Type B pancreatic cell (in vitro differentiated cells): ENCODE measurements at places on chromosomes 3 and 15.

GRCh38 chr3:147846293-147846692 lies 437.1 kb downstream of the ZIC1 start:
- no peak for DNase-seq

GRCh38 chr3:72797773-72798543 lies 50.3 kb downstream of the SHQ1 start:
- no peak for DNase-seq

- peak; percentile 47 for DNase-seq
Observed at GRCh38 chr3:126543457-126544061, 15.2 kb downstream of the C3orf22 start.

GRCh38 chr3:193922034-193922774 lies 213.7 kb upstream of the HES1 start:
- no peak for DNase-seq

GRCh38 chr3:167450675-167451074 lies 23.2 kb downstream of the SERPINI2 start:
- DNase-seq: no peak

GRCh38 chr3:8458711-8459110 lies 42.9 kb upstream of the LMCD1 start:
- DNase-seq: no peak

DNA sequence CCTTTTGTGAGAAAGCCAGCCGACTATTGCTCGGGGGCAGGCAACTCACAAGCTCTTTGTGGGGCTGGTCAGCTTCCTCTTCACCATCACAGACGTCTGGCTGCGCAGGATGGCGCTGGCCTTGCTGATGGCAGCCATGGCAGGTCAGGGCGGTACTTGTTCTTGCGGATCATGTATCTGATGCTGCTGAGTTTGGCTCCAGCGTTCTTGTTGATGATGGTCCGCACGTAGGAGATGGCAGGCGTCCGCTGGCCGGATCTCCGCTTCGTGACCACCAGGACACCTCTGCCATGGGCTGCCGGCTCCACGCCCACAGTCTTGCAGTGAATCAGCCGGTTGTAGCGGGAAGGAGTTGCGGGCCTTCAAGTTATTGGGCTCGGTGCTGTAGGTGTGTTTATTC lies 67.9 kb upstream of the SLC7A14 start:
- DNase-seq: no peak

DNA sequence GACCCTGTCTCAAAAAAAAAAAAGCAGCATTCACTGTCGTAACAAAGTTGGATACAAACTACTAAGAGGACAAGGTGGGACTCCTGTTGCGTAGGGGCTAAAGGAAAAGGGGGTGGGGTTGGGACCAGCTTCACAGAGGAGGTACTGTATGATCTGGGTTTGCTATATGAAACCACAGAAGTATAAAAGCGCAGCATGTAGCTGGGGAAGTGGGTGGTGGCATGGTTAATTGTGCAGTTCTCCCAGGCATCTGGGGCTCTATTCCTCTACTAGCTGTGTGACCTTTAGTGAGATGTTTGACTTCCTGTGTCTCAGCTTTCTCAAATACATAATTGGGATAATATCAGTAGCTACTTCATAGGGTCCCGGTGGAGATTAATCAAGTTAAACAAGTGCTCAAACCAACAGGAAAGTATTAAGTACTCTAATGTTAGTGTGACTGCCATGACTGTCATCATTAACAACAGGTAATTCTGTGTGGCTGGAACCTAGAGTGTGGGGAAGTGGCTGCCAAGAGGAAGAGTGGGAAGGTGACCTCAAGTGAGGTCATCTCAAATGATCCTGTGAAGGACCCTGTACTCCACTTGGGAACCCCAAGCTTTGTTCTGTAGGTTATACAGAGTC lies 11.5 kb downstream of the PARP16 start:
- DNase-seq: no peak

- DNase-seq: no peak
Observed at GRCh38 chr15:73781038-73781925, 28.1 kb upstream of the INSYN1 start.

- DNase-seq: no peak
Observed at GRCh38 chr3:27340534-27340933, 28.6 kb downstream of the NEK10 start.

DNA sequence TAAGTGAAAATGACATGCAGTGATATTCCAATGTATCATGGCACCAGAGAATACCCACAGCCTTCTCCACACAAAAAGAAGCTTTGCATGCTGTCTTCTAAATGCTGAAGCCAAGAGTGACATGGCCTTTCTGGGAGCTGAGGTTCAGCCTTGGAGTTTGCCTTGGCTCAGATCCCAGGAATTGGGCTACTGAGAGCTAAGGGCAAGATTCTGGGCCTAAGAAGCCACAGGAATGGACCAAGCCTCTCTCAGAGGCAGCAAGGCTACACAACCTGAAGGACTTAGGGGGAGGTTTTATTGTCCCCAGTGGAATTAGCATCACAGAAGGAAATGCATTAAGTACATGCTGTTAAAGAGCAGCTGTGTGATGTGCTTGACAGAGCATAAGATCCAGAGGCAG lies 1078.5 kb downstream of the TUSC7 start:
- DNase-seq: no peak

DNA sequence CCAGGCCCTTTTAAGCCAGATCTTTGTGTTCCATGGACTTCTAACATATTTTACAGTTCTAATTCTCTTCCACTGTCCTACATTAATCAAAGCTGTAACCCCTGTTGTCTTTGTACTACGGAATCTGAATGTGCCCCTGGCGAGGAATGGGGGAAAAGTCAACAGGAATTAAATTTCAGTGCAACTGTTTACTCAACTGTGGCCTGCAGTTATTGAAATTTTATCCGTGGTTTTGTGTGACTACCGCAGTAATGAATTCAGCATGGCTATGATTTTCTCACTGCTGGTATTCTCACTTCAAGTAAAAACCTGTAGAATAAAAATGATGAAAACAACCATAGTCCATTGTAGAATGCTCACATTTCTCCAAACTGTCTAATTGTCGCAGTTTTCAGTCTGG lies 388.0 kb downstream of the FOXP1 start:
- DNase-seq: no peak

DNA sequence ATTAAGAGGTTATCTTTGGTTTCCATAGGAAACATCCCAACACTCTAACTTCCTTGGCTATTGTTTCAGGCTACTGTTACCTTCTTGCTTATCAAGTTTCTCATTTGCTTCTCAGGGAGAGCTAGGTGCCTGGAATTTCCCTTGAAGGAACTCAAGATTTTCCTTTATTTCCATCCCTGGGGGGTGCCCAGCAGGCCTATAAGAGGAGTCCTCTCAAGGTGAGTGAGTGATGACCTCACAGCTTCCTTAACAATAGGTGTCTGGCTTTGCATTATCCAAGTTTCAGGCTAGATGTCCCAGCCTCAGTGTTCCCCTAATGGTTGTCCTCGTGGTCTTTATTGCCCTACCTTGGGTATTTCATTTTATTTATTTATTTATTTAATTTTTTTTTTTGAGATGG lies 12.1 kb upstream of the CTSH start:
- no peak for DNase-seq

DNA sequence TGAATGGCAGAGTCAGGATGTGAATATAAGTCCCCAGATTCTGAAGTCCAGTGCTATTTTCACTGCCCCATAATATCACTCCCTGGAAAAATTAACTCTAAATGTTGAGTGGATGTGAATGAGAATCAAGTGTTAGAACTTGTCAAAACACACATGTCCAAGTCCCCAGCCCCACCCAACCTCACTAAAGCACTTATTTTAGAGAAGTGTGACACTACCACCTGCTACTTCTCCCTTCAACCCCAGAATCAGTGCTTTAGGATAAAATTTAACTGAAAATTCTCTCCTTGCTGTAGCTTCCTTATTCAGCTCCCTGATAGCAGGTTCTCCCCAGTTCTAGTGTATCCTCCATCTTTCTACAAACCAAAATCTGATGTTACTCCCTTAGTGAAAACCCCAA lies 35.8 kb downstream of the HERC1 start:
- DNase-seq: no peak

DNA sequence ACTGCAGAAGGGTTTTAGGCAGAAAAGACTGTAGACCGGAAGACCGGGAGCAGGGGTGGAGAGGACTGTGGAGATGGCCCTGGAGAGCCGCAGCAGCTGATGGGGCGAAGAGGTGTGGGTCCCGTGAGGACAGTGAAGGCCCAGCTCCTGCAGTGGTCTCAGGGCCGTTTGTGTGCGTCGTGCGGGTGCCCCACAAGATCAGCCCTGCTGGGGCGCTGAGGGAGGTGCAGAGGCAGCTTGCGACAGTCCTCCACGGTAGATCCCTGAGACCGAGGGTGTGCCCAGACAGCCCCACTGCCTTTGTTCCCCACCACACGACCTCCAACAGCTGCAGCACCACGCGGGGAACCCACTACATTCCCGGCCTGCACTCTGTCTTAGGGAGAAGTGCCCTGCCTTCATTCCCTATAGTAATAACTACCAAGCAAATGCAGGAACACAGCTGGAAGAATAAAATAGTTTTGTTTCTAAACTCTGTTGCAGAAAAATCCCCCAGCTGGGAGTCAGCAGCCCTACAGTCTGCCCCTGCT lies 19.0 kb upstream of the CRABP1 start:
- DNase-seq: no peak

GRCh38 chr3:189839576-189839975 lies 208.4 kb downstream of the TP63 start:
- no peak for DNase-seq

DNA sequence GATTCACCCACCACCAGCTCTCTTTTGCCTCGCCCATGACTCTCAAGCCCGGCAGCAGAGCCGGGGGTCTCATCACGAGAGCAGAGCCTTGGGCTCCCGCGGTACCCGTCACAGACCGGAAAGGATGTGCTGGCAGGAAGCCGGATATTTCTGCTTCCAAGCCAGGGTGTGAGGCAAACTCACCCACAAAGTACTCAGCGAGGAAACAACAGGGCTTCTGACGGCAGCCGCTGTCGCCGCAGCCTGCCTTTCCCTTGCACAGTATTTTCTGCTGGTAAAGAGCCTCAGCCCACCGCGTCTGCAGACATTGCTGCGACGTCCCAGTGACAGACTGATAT lies 119.9 kb downstream of the NSMCE3 start:
- DNase-seq: no peak

GRCh38 chr15:74168711-74169126 lies 4.8 kb upstream of the ISLR start:
- DNase-seq: no peak

DNA sequence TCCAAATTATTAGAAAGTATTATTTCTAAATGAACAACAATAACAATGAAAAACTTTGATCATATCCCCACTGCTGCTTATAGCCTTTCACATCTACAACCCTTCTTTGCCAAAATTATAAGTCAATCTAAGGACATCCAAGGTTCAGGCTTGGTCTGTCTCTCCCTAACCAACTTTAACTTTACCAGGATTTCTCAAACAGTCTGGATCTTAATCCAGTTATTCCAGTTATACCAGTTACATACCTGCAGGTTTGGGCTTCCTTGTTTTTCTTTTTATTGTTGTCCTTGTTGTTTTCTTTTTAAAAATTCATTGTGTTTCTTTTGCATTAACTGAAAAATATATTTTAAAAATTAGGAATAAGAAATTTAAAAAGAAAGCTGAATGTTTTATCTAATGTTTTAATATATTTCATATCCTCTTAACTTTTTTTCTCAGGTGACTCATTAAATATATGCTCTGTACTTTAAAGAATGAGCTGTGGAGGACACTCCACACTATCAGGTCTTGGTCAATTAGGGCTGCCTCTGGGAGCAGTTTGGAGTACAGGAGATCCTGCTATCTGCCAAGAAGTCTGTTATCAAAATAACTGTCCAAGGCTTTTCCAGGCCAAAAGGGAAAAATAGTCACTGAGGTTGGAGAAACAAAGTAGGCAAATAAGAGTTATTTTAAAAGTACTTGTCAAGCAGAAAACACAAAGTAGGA lies 421.4 kb downstream of the EPHA6 start:
- no peak for DNase-seq

- no peak for DNase-seq
Observed at GRCh38 chr3:188528396-188528795, 374.4 kb downstream of the LPP start.

GRCh38 chr3:354432-354831 lies 157.9 kb downstream of the CHL1 start:
- DNase-seq: no peak

DNA sequence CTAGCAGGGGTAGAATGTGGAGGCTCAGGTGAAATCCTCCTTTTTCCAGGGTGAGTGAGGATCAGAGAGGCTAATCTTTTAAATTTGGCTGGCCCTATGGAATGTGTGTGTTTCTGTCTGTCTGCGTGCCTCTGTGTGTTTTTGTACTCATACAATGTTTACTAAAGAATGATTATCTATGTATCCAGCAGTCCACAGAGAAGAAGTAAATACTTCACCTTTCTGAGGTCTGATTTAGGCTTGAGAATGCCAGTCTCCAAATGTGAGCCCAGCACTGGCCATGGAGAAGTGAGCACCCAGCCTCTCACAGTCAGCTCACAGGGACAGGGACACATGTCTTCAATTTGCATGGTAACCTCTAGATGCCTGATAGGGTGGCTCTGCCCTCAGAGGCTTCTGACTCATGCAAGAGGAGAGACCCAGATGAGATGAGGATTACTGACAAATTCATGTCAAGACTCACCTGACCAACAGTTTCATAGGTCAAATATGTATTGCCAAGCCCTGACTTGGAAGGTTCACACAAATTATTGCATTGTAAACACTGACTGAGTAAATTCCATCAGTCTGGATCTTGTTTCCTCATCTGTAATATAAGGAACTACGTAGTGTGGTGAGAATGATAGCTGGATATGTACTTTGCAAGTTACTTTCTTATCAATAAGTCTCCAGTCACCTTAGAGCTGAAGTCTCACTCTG lies 31.0 kb downstream of the ENTPD3 start:
- DNase-seq: no peak

GRCh38 chr15:53758412-53758811 lies 1.1 kb downstream of the WDR72 start:
- no peak for DNase-seq

- DNase-seq: no peak
Observed at GRCh38 chr3:30546934-30547333, 59.5 kb upstream of the TGFBR2 start.

GRCh38 chr15:93261845-93262244 lies 172.8 kb upstream of the RGMA start:
- no peak for DNase-seq

DNA sequence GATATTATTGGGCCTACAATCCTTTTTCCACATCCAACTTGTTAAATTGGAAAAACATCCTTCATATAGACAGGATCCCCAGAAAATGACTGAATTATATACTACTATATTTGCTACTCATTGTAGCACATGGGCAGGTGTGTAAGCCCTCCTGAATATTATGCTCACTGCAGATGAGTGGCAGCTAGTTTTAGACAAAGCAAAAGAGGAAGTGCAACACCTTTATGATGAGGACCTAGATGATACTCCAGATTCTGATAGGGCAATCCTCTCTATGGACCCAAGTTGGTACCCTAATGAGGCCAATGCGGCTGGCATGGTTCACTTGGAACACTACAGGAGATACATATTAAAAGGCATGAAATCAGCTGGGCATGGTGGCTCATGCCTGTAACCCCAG lies 119.1 kb upstream of the PLCL2 start:
- DNase-seq: no peak

DNA sequence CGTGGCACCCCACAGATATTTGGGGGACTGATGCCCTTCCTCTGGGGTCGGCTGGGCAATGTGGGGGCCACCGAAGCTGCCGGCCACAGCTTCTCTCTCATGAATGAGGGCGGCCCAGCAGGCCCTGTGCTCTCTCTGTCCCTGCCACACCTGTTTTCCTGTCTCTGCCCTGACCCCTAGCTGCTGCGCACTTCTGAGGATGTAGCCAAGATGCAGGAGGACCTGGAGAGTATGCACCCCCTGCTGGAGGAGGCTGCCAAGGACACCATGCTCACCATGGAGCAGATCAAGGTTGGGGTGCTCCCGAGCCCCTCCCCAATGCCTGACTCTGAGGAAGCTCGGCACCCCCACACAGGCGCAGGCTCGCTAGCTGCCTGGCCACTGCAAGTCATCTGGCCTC lies 59.7 kb downstream of the SEMA3G start:
- DNase-seq: no peak
